ENCODE measurements at places on chromosomes 5 and 9. TPM values are rescaled to one million over a fixed set of nuclear protein-coding genes. Genes with fewer than 3 reads are reported as not detected.
A peak's percentile ranks its signal among the peaks of the same experiment; 100 is the strongest.

The GCNT4 gene
- total RNA-seq: 1.8 TPM

The NR4A3 gene
- 0.25 TPM for total RNA-seq

The ZFR gene
- 111 TPM for total RNA-seq

DNA sequence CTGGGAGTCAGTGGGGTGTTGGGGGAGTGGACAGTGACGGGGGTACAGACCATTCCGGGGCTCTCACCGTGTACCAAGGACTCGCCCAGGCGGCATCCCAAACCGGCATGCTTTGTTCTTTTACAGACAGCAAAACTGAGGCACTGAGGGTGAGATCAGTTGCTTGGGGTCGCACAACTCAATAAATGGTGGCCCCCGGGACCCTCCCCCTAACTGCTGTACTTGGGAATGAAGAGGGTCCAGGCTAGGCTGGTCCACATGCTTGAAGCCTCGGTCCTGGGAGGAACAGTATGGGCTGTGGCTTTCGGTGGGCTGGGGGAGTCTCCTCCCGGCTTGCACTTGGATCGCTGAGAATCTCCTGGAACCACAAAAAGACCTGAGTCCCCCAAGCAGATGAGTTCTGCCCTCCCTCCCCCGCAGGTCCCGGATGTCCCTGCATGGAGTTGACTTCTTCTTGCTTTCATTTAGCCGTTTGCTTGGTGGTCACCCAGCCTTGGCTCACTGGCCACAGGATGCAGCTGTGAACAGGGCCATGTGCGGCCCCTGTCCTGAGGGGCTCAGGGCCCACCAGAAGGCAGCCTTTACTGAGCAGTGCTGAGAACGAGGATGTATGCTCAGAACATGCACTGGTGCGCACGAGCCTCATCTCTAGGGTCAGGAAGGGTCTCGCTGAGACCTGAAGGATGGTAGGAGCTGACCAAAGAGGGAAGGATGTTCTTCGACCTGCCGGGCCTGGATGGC is 4.2 kb downstream of the LAMC3 start:
- H3K4me1 ChIP-seq: no peaks in the 10 kb centered on the region
- peaks cover 19% of the 10 kb centered on the region for H3K27me3 ChIP-seq
- no peak for DNase-seq
- no peak overlapping the region for H3K4me3 ChIP-seq

The RNF130 gene
- total RNA-seq: 34.0 TPM

DNA sequence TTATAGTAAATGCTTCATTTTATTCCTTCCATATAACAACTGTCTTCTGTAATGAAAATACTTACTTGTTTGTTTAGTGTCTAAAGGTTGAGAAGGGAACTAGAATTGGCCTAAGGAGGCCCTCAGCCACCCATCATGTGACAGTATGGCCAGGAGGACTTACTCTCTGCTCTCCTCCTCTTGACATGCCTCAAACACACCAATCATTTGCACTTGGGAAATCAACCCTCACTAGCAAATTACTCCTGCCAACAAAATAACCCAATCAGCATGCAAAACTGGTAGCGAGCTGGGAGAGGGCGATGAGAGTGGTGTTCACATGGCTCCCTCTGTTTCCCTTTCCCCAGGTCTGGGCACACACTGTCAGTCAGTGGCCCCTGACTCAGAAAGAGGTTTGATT is 58.6 kb upstream of the MEF2C start:
- peaks cover 78% of the 10 kb centered on the region for H3K27me3 ChIP-seq
- no peaks in the 10 kb centered on the region for H3K36me3 ChIP-seq
- H3K27ac ChIP-seq: no peak overlapping the region
- H3K4me1 ChIP-seq: no peaks in the 10 kb centered on the region
- DNase-seq: no peak

The CNTLN gene
- total RNA-seq: 6.7 TPM

The PFN3 gene
- not detected for total RNA-seq

The F2R gene
- 17.3 TPM for total RNA-seq

The ZBED3 gene
- 14.8 TPM for total RNA-seq

- H3K27ac ChIP-seq: no peak overlapping the region
- DNase-seq: peak; percentile 80
Observed at GRCh38 chr9:115008536-115009270, 78.3 kb upstream of the TNFSF8 start.

DNA sequence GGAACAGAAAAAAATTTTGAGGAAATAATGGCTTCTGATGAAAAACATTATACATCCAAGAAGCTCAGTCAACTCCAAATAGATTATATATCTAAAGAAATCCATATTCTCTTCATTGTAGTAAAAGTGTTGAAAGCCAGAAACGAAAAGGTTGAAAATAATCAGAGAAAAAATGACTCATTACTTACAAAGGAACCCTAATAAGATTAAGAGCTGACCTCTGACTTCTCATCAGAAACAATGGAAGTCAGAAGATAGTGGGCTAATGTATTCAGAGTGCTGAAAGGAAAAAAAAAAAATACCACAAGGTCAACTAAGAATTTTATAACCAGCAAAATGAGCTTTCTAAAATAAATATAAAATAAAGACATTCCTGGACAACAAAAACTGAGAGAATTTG is 60.0 kb downstream of the HSD17B4 start:
- H3K36me3 ChIP-seq: peaks cover 57% of the 10 kb centered on the region
- no peak overlapping the region for H3K27ac ChIP-seq
- DNase-seq: no peak

- H3K27ac ChIP-seq: no peak overlapping the region
- H3K36me3 ChIP-seq: no peaks in the 10 kb centered on the region
- DNase-seq: no peak
- no peaks in the 10 kb centered on the region for H3K27me3 ChIP-seq
Observed at GRCh38 chr5:72746736-72747135, 69.7 kb upstream of the TNPO1 start.

GRCh38 chr5:112407240-112407639 is 11.8 kb downstream of the EPB41L4A start:
- DNase-seq: no peak
- H3K27ac ChIP-seq: no peak overlapping the region
- no peak overlapping the region for H3K4me3 ChIP-seq
- peaks cover 4% of the 10 kb centered on the region for H3K4me1 ChIP-seq

The CNTNAP3 gene
- 11.2 TPM for total RNA-seq

GRCh38 chr5:12911156-12911555 is 1006.9 kb upstream of the CTNND2 start:
- H3K27me3 ChIP-seq: no peaks in the 10 kb centered on the region
- peak overlapping the region; percentile 33 for H3K27ac ChIP-seq
- DNase-seq: peak; percentile 9
- no peak overlapping the region for H3K4me3 ChIP-seq
- H3K4me1 ChIP-seq: peaks cover 13% of the 10 kb centered on the region

GRCh38 chr9:108182950-108183381 is 672.8 kb downstream of the ACTL7B start:
- no peaks in the 10 kb centered on the region for H3K27me3 ChIP-seq
- H3K36me3 ChIP-seq: no peaks in the 10 kb centered on the region
- H3K4me3 ChIP-seq: no peak overlapping the region
- DNase-seq: peak; percentile 29

DNA sequence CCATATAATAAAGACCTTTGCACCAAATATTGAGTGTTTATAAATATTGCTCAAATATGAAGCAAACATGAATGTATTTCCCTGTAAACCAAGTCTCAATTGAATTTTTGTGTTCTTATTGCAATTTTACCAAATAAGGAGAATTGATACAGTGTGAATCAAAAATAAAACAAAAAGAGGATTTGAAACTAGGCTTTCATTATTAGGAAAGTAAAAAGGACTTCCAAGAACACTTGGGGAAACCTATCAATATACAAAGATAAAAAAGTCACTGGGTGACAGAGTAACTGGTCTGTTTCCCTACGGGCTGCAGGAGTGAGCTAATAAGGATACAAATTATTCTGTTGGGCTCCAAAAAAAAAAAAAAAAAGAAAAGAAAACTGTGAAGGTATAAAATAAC is 44.8 kb upstream of the SNX2 start:
- no peaks in the 10 kb centered on the region for H3K27me3 ChIP-seq
- H3K4me1 ChIP-seq: peaks cover 4% of the 10 kb centered on the region
- H3K36me3 ChIP-seq: no peaks in the 10 kb centered on the region
- H3K4me3 ChIP-seq: no peak overlapping the region
- no peak overlapping the region for H3K27ac ChIP-seq

The OR1J4 gene
- not detected for total RNA-seq

DNA sequence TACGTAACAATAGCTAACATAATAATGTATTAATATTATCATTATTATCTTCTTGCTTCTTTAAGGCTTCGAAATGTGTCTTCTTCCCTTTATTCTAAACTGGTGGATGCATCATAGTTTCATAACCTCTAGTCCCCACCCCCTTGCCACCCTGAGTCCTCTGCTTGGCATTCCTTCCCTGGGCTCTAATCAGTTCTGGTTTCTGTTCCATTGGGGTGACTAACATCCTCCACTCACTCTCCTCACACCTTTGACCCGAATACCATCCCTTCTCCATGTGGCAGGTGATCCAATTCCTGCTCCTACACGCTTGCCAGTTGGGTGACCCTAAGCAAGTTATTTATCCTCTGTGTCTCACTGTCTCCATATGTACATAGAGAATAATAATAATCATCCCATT is 286.1 kb downstream of the TRPM3 start:
- H3K27ac ChIP-seq: no peak overlapping the region
- peak; percentile 8 for DNase-seq
- H3K4me1 ChIP-seq: no peaks in the 10 kb centered on the region
- no peak overlapping the region for H3K4me3 ChIP-seq
- H3K27me3 ChIP-seq: peaks cover 5% of the 10 kb centered on the region

The EFNA5 gene
- total RNA-seq: 51.2 TPM

The PCDHB4 gene
- total RNA-seq: 1.3 TPM

The REEP2 gene
- total RNA-seq: 0.81 TPM

The HAVCR2 gene
- total RNA-seq: 0.17 TPM

DNA sequence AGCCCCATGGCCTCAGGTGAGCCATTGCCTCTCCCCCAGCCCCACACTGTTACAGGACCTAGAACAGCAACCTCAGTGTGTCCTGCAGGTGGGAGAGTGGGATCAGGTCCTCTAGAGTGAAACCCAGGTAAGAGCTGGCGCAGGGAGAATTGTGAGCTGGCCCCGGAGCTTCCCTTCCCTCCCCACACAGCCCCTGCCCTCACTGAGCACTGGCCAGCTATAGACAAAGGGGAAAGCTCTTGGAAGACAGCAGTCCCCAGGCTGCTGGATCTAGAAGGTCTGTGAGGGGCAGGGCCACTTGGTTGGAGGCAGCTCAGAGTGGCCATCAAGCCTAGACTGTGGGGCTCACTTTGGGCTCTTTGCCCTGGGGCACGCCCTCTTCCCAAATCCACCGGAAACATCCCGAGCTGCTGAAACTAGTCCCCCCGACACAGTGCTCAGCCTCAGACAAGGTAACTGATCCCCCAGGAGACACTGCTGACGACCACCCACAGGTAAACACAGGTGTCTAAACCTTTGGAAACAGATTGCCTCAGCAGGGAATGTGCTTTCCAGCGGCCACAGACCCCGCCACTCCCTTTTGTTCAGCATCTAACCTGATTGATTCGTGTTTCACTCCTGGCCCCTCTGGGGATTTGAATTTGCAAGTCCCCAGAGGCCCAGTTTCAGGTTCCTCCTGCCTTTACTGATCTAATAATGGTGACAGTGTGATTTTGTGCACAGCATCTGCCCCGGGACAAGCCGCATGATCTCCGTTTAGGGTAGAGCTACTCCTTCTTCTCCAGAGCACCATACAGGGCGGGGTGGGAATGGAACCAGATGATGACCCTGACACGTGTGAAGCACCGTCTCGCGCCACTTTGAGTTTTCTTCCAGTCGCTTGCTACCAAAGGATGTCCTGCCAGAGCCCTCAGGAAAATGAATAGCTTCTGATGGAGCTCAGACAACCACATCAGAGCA is 42.2 kb upstream of the ADAMTS2 start:
- H3K4me3 ChIP-seq: no peak overlapping the region
- H3K27me3 ChIP-seq: no peaks in the 10 kb centered on the region
- peaks cover 23% of the 10 kb centered on the region for H3K4me1 ChIP-seq
- H3K36me3 ChIP-seq: no peaks in the 10 kb centered on the region
- H3K27ac ChIP-seq: peak overlapping the region; percentile 87

The CYLC2 gene
- total RNA-seq: not detected

- H3K4me1 ChIP-seq: peaks cover 17% of the 10 kb centered on the region
- H3K36me3 ChIP-seq: no peaks in the 10 kb centered on the region
- DNase-seq: peak; percentile 55
Observed at GRCh38 chr9:84296146-84296843, 44.3 kb downstream of the SLC28A3 start.

The TNFSF15 gene
- 0.39 TPM for total RNA-seq

The SEMA6A gene
- 2.1 TPM for total RNA-seq

The POLE3 gene
- total RNA-seq: 51.8 TPM

DNA sequence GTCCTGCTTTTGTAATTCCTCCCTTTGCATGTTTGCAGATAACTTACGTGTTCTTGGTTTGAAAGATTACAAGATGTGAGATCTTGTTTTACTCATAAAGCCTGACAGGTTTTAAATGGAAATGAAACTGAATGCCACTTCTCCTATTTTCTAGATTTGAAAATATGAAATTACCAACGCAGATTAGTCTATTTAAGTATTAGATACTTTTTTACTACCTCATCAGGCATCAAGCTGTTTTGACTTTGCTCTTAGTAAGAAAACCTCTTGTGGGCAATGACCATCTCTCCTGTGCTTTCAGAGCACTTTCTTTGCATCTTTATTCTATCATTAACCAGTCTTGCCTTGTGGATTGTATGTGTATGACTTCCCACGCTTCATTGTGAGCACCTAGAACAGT is 3.5 kb downstream of the DMXL1 start:
- H3K4me1 ChIP-seq: peaks cover 35% of the 10 kb centered on the region
- H3K27ac ChIP-seq: no peak overlapping the region
- H3K27me3 ChIP-seq: no peaks in the 10 kb centered on the region
- no peak overlapping the region for H3K4me3 ChIP-seq
- H3K36me3 ChIP-seq: peaks cover 12% of the 10 kb centered on the region

DNA sequence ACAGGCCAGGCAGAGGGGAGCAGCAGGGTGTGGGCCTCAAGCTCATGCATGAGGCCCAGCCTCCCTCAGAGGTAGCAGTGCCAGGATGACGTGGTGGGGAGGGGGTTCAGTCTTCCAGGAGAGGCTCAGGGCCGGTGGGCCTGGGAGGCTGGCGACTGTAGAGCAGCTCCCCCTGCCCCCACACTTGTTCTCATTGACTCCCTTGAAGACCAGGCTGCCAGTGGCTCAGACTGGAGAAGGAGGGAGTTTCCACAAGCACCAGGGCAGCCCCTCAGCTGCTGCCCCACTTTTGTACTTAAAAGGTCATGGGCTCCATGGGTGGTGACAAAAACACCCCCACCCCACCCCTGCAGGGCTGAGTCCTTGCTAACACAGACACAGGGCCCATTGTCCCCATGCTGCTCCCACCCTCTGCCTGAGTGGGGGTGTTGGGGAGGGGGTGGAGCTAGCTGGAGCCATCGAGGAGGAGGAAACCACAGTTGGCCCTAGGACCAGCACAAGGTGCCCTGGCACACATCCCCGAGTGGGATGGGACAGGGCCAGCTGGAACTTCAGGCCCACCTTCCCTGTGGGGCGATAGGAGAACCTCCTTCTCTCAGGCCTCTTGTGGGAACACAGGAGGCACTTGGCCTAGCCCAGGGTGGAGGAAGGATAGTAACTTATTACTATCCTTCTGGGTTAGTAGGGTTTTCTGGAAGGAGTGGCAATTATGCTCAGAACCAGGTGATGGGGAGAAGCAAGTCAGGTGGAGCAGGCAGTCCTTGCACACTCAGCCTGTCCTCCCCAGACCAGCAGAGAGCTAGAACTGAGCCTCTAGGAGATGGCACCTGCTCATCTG is 10.7 kb downstream of the PDLIM4 start:
- no peaks in the 10 kb centered on the region for H3K27me3 ChIP-seq
- H3K27ac ChIP-seq: peak overlapping the region; percentile 98
- peaks cover 36% of the 10 kb centered on the region for H3K4me1 ChIP-seq
- H3K36me3 ChIP-seq: peaks cover 55% of the 10 kb centered on the region
- no peak for DNase-seq

GRCh38 chr5:80915716-80916115 is 44.4 kb upstream of the RASGRF2 start:
- DNase-seq: peak; percentile 5
- no peak overlapping the region for H3K4me3 ChIP-seq
- no peaks in the 10 kb centered on the region for H3K36me3 ChIP-seq
